ENCODE measurements at places on chromosomes 12 and 14. TPM values are rescaled to one million over a fixed set of nuclear protein-coding genes. Genes with fewer than 3 reads are reported as not detected.

The WNT1 gene
- not detected for total RNA-seq

The TPH2 gene
- not detected for total RNA-seq

The SDS gene
- total RNA-seq = not detected

The HOXC12 gene
- total RNA-seq = not detected

The IAPP gene
- not detected for total RNA-seq

Measured in activated CD8-positive, alpha-beta T cell treated with anti-CD3 and anti-CD28 coated beads for 36 hours (primary cell).